ENCODE measurements at places on chromosomes 12 and 14.

- DNase-seq = no peak
Measured at GRCh38 chr12:64951944-64952343, 127.5 kb downstream of the TBC1D30 start.

DNA sequence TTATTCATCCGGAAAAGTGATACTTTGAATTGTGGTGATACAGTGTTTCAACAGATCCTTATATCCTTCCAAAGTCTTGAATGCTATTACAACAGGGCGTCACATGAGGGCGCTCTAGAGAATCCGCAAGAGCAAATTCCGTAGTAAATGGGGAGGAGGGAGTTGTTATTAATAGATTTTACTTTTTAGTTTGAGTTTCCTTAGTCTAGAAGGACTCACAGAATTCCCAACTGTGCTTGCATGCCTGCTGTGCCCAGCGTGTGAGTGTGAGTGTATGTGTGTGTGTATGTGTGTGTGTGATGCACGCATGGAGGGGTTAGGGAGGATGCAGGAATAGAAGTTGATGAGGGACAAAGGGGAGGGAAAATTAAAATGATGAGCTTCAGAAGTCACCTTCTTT, 375.3 kb downstream of the C12orf75 start:
- peak; percentile 43 for DNase-seq

DNA sequence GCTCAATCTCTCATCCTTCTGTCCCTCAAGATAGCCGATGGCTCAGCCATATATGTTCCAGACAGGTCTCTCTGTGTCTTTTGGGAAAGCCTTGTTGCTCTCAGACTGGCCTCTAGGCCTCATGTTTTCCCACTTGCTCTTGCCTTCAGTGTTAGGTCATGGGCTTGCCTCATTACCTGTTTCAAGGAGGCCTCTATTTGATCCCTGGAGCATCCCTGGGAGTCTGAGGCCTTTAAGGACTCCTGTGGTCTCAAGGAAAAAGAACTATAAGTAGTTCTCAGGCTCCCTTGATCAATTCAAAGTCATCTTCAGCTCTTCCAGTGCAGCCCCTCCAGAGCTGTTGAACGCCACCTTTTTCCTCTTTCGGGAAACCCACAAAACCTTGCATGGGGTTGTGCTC, 47.9 kb downstream of the NTF3 start:
- DNase-seq = no peak

- peak; percentile 29 for DNase-seq
Measured at GRCh38 chr12:23098517-23098916, 473.5 kb downstream of the ETNK1 start.

DNA sequence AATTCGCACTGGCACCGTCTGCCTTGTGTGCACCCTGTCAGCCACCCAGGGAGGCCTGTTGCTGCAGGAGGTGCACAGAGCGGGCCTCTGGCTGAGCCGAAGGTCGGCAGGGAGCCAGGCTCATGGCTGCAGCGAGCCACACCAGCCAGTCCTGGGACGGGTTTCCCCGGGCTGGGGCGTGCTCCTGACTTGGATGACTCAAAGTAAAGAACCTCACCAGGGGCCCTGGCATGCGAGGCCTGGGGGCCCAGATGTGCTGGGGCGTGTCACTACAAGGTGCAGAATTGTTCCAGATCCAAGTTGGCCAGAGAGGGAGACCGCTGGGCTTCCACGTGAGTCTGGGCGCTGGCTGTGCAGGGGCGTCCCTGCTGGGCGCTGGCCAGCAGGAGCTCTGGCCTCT, 34.5 kb downstream of the FBRSL1 start:
- no peak for DNase-seq

DNA sequence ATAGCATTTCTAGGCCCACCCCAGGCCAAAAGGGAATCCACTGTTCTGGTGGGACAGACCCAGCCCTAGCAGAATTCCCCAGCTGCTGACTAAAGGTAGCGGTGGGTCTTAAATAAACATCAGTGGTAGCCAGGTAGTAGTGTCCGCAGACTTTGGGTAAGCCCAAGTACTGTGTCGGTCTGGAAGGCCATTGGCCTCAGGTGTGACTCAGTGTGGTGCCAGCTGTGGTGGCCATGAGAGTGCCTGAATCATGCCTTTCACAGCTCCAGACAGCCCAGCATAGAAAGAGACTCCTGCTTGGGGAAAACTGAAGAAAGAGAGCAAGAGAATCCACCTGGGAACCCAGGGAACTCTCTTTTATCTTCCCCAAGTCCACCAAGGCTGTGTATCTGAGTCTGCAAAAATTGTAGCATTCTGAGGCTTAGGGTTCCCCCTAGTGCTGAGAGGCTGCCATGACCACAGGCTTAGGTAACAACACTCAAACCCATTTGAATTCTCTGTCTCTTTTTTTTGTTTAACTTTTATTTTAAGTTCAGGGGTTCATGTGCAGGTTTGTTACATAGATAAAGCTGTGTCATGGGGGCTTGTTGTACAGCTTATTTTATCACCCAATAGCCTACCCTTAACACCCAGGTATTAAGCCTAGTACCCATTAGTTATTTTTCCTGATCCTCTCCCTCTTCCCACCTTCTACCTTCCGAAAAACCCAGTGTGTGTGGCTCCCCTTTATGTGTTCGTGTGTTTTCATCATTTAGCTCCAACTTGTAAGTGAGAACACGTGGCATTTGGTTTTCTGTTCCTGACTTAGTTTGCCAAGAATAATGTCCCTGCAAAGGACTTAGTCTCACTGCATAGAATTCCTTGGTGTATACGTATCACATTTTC, 16.7 kb upstream of the CD163L1 start:
- peak; percentile 26 for DNase-seq

DNA sequence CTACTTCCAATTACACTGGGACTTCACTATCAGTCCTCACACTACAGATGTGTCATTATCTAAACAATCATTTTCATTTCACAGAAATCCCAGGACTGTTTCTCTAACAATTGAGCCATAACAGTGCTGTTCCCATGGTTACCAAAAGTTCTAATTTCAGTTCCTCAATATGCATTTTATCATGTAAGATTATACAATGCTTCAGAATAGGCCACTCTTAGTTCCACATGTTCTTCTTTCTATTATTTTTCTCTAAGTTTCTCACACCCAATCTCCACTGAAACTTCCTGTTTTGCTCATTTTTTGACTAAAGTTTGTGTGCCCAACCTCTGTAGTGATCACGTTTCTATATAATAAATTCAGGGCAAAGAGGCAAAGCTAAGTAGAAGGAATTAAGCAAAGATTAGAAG, 185.8 kb downstream of the DUSP6 start:
- no peak for DNase-seq

DNA sequence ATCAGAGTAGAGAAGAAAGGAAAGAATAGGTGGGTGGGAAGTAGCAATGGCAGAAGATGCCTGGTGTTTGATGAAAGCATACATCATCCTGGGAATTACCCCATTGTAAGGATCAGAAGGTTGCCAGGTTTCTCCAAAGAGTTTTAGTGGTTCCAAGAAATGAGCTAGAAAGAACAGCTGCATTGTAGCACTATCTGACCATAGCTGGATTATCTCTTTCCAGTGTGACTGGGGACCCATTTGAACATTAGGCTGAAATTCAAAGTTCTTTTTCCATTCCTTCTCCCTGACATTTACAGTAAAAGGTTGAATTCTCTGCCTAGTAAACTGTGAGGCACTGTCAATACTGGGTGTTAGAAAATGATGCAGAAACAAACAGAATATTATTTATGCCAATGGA, 244.4 kb downstream of the GALC start:
- DNase-seq = no peak

GRCh38 chr12:63905544-63905943, 61.0 kb downstream of the SRGAP1 start:
- DNase-seq = no peak

GRCh38 chr12:109822951-109823411, 10.2 kb downstream of the TRPV4 start:
- DNase-seq = no peak

DNA sequence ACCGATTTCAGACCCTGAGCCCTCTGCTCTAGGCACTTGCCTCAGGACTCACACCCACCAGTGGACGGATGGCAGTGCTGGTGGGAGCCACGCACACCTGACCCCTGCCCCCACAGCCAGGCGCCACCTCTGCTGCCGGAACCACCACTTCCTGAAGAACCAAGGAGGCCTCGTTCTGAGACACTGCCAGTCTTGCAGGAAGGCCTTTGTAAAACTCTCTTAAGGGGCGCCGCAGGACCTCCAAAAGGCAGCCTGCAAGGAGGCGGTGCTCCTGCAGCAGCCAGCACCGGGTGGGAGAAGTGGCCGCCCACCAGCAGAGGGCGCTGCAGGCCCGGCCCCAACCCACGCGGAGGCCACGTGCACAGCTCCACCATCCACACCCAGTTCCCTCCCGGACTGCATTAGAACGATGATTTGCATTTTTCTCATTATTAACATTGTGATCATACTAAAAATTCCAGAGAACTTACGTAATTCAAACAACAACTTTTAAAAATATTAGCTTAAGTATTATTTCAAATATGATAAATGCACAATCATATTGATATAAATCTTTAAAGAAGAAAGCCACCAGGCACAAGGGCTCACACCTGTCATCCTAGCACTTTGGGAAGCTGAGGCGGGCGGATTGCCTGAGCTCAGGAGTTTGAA, 12.8 kb downstream of the STX2 start:
- no peak for DNase-seq

DNA sequence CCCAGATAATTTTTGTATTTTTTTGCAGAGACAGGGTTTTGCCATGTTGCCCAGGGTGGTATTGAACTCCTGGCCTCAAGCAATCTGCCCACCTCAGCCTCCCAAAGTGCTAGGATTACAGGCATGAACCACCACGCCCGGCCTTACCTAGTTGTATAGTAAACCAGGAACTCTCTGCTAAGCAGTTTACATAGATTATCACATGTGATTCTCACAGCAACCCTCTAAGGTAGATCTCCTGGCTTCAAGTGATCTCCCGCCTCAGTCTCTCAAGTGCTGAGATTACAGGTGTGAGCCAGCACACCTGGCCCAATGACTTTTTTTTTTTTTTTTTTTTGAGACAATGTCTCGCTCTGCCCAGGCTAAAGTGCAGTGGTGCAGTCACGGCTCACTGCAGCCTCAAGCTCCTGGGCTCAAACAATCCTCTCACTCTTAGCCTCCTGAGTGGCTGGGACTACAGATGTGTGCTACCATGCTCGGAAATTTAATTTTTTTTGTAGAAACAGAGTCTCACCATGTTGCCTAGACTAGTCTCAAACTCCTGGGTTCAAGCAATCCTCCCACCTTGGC, 26.0 kb upstream of the ATP2A2 start:
- no peak for DNase-seq

DNA sequence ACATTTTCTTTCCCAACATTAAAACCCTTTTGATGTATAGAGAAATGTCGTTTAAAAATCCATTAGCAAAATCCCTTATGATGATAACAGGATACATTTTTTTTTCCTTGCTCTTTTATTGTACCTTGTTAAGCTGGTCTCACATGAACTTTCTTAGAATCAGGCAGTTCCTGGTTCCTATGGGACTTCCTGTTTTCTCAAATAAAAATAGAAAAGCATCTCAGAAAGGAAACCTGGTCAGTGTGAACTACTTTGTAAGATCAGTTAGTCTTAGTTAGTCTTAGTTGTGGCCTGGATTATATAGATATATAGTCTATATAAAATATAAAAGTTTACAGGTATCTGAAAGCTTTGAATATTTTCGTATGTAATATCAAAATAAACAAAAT, 40.3 kb downstream of the LEMD3 start:
- DNase-seq = no peak

DNA sequence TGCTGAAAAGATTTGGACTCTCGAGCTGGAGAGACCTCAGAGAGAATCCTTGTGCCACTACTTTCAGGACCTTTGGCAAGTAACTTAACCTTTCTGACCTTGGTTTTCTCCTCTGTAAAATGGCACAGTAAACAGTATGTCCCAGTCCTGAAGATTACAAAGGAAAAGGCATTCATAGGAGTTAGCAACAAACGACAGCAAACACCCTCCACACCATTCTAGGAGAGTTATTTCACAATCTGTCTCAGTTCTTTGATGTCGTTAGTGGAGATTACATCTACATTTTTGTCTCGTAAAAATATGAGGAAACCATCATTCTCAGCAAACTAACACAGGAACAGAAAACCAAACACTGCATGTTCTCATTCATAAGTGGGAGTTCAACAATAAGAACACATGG, 205.7 kb downstream of the ITPR2 start:
- DNase-seq = no peak

DNA sequence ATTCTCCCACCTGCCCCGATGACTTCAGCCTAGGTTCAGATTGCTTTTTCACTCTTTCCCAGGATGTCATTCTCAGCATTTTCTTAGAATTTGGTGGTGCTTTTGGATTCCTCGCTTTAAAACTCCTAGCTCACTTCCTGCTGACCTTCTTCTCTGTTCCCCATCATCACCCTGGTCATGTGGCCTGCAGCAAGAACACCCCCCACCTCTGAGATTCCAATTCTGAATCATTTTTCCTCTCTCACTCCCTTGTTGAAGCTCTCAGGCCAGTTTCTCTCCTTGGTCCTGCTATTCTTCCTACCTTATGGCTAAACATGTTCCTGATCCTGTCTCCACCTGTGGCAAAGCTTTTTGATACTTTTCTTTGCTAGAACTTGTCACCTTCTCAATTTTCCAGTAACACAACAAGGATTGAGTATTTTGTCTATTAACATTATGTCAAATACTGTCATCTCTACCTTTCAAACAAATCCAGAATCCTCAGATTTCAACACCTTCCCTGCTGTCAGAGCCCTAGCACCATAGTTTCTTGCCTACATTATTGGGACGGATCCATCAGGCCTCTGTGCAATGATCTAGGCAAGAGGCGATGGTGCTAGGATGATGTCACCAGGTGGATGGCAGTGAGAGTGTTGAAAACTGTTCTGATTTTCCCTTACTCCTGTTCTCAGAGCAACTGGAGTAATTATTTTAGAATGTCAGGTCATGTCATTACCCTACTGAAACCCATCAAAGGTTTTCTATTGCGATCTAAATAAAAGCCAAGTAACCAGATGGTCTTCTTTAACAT, 233.7 kb downstream of the MON2 start:
- DNase-seq = no peak

DNA sequence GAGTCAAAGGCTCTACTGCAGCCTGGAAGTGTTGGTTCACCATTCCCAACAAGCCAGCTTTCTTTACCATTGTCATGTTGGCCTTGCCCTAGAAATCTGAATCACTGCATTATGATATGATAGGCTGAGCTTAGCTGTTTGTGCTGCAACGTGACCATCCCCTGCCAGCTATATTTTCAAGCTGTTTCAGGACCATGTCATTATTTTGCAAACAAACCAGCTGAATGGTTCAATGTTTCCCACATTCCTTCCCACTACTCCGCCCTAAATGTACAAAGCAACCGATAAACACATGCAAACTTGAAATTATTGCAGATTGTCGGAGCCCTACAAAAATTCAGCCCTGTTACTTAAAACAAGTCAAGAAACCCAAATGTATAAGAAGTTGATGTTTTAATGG, 136.1 kb downstream of the KICS2 start:
- no peak for DNase-seq

All from NCI-H1436 (cell line).